ENCODE measurements at places on chromosomes 3 and 15. TPM values are rescaled to one million over a fixed set of nuclear protein-coding genes. Genes with fewer than 3 reads are reported as not detected.

- DNase-seq, result no peak
These were observed 72.1 kb downstream of the FOXP1 start for GRCh38 chr3:71511446-71511845.

DNA sequence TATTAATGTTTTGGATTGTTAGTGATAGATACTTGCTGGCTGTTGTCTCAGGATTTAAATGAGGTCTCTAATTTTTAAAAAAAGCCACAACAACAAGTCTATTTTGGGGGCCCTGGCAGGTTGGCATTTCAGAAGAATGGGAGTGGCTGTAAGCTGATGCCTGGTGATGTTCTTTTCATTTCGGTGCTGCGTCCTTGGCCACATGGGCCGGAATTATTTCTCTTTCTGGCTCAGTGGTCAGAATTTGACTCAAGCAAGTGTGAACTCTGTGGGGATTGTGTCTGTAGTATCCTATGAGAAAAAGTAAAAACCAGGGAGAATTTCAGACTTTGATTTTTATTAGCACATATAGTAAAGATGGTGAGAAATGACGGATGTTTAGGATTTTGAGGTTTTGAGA, 203.0 kb downstream of the AKAP13 start:
- DNase-seq, result no peak

GRCh38 chr3:160183345-160184076, 41.7 kb upstream of the C3orf80 start:
- no peak for DNase-seq

- DNase-seq, result peak; percentile 46
These were observed 33.5 kb downstream of the TGFBR2 start for GRCh38 chr3:30639937-30640336.

DNA sequence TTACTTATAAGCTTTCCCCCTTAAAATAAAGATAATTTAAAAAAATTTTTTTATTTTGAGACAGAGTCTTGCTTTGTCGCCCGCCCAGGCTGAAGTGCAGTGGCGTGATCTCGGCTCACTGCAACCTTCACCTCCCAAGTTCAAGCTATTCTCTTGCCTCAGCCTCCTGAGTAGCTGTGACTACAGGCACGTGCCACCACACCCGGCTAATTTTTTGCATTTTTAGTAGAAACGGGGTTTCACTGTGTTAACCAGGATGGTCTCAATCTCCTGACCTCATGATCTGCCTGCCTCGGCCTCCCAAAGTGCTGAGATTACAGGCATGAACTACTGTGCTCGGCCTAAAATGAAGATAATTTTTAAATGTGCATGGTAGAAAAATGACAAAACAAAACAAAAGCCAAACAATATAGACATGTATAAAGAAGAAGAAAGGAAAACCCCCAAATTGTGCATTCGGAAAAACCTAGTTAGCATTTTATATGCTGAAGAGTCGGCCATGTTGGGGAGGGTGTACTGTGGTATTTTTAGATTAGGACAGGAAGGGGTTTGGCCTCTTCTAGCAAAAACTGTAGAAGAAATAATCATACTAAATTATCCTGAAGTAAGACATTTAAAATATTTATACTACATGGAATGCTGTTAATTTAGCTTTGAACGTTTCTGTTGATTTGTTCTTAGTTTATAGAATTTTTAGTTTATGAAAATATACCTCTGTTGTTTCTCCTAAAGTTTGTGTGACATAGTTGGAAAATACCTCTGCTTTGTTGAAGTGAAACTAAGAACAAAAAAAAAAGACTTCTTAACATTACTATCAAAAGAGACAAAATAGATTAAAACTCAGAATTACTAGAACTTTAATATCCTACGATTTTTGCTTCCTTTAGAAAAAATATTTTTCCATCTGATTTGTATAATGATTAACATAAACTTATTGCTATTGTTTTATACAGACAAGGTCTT, 7.4 kb downstream of the APPL1 start:
- DNase-seq, result no peak

GRCh38 chr3:117079997-117080396, 370.4 kb downstream of the TUSC7 start:
- DNase-seq, result no peak

GRCh38 chr3:53807117-53807810, 39.0 kb downstream of the CHDH start:
- DNase-seq, result no peak

DNA sequence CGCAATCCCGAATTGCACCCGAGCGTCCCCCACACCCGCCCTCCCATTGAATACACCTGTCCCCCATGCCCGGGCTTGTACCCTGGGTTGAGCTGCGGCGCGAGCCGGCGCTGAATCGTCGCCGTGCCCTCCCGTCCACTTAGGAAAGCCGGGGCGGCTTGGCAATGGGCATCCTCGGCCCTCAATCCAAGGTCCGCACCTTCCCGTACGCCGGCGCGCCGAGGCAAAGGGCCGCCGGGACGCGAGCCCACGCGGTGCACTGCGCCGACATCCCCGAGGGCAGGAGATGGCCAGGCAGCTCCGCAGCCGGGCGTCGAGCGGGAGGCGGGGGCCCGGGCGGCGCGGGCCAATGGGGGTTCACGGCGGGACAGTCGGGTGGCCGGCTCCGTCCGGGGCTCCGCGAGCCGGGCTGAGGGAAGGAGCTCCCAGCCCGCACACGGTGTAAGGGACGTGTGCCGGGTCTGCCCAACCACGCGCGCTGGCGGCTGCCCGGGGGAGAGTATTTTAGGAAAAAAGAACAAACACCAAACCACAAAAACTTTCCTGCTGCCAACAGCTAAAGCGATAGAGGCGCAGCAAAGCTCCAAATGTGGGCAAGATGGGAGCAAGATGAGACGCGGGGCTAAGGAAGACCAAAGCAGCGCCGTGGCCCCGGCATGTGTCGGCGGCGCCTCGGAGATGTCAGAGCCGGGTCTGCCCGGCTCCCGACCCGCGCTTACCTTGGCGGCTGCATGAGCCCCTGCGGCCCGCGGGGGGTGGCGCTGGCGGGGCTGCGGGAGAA, 621 bp downstream of the RGMA start:
- peak; percentile 8 for DNase-seq

DNA sequence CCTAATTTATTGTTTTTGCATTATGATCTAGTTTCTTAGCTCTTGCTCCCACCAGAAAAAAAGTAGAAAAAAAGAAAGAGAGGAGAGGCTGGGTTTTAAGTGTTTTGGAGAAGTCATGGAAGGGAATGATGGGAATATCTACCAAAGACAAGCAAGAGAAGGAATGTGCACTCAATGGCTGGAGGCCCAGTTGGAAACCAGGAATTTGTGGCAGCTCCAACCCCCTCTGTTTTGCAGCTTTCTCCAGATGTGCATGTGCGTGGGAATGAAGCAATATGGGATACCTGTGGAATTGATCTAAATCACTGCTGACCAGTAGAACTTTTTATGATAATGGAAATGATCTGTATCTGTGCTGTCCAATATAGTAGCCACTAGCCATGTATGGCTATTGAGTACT, 27.1 kb downstream of the EIF2AK4 start:
- DNase-seq, result no peak

DNA sequence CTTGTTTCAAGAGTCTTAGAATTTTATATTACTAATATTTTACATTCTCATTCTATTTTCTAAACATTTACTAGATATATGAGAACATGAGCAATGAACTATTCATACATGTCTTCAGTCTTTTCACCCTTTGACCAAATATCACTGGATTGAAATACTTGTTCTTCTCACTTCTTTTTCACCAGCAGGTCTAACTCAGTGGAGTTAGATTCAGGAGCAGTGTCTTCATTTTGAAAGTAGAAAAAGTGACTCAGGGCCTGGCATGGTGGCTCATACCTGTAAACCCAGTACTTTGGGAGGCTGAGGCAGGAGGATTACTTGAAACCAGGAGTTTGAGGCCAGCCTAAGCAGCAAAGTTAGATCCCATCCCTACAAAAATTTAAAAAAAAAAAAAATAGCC, 70.8 kb downstream of the USP13 start:
- peak; percentile 5 for DNase-seq

GRCh38 chr3:138222131-138222941, 35.2 kb downstream of the ARMC8 start:
- DNase-seq, result no peak

DNA sequence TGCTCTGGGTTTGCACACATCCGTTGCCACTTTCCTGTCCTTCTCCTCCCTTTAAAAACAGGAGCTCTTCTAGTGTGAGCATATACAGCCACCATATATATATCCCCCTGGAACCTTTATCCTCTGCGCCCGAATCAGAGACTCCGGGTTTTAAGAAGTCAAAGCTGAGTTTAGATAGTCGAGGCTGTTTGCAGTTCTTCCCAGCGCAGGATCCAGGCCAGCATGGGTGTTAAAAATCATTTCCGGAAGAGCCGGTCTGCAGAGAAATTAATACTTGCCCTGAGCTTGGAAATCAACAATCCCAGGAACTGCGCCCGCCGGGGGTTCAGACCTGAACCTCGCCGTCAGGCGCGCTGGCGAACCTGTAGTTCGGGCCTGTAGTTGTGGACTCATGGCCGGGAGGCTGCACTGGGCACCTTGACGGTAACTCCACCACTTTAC, 2.3 kb downstream of the SHOX2 start:
- no peak for DNase-seq

GRCh38 chr15:88390164-88390901, 76.9 kb downstream of the MRPL46 start:
- DNase-seq, result no peak

- peak; percentile 26 for DNase-seq
These were observed 15.3 kb downstream of the DNAJC13 start for GRCh38 chr3:132432639-132433038.

GRCh38 chr15:71937650-71938311, 127.4 kb downstream of the NR2E3 start:
- no peak for DNase-seq

DNA sequence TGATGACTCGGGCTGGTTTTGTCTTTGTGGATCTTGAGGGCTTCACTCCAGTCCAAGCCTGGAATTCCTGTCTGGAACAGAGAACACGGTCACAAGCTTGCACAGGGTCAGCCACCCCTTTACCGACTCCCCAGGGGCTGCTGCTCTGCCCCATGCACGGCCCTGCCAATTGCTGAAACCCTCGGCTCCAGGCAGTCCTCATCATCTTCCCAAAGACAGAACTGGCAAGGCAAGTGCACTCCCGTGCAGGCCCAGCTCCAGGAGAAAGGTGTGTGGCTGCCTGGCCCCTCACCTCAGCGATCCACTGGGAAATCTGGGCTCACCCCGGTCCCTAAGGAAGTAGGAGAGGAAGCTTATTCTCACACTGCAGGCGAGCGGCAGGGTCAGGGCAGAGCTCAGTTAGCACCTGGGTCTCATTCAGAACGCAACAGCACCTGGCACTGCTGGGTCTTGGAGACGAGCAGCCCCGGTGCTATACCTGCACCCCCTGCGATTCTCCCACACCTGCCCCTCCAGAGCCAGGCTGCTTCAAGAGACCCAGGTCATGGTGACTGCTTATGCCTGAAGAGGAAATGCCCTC, 7.2 kb downstream of the MAP6D1 start:
- DNase-seq, result no peak

DNA sequence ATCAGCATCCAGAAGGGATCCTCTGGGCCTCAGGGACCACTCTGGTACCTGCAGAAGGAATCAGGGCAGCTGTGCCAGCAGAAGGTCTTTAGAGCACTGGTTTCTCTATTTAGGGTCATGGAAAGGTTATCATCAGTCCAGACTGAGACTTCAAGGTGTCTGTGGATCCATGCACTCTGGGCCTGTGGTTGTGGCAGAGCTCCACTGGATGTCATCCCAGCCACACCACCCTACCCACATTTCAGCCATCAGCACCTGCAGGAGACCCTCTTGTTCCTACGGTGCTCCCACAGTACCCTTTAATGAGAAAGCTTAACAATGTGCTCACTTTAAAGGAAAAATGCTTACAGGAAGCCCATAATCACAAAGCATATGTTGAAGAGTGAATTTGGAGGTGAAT, 603.4 kb upstream of the CCDC54 start:
- DNase-seq, result no peak

DNA sequence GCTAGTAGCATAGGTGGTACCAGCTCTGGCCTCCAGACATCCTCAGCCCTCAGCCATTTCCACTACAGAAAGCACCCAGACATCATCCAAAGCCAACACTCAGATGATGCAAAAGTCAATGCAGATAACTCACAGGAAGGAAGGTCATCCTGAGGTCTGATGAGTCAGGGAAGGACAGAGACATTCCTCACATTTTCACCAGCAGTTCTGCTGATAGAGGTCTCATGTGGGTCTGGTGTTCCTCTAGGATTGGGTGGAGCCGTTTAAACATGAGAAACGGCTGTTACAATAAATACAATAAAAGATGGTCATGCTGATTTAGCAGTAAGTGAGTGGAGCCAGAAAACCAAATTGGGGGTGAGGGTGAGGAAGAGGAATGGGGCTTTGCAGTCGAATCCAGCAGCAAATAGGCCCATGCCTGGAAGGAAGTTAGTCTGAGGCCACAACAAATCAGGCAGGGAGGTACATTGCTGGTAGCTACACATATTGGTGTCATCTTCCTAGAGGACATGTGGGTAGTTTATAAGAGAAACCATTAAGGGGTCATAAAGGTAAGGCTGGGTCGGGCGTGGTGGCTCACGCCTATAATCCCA, 33.3 kb upstream of the FLNB start:
- no peak for DNase-seq

DNA sequence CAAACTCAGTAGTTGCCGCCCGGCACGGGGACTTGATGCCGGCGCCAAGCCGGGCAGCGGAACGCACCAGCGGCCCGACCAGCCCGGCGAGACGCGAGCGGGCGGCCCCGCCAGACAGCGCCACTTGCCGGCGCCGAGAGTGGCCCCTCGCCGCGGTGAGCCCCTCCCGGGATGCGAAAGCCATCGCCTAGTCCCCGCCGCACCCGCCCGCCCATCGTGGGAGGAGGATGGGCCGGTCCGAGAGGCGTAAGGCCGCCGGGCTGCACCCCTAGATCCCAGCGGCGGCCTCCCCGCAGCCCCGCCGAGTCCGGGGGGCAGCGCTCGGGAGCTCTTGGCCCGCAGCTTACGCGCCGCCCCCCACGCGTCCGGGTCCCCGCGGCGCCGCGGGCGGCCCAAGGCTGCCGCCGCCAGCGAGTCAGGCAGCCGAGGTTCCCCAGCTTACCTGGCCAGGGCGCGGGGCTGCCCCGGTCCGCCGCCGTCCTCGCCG, 609 bp downstream of the GOLGA8A start:
- peak; percentile 36 for DNase-seq

- DNase-seq, result peak; percentile 45
These were observed 471.8 kb downstream of the MFSD1 start for GRCh38 chr3:159273608-159274007.

RPUSD2 gene
- 10.9 TPM for total RNA-seq

SPATA12 gene
- total RNA-seq, result not detected

HES1 gene
- total RNA-seq, result 2.3 TPM

P2RY1 gene
- 0.67 TPM for total RNA-seq

LRRIQ4 gene
- total RNA-seq, result 0.12 TPM

SGO1 gene
- total RNA-seq, result 37.5 TPM

GOLGA6B gene
- not detected for total RNA-seq

HTR3D gene
- total RNA-seq, result not detected

MELTF gene
- total RNA-seq, result 5.1 TPM

SKOR1 gene
- total RNA-seq, result 0.15 TPM

GRM2 gene
- total RNA-seq, result not detected

All from activated naive CD4-positive, alpha-beta T cell treated with anti-CD3 and anti-CD28 coated beads for 36 hours (primary cell).